Right lung (tissue), 10 donors: ENCODE measurements at places on chromosomes 16 and 17. TPM values are rescaled to one million over a fixed set of nuclear protein-coding genes. Genes with fewer than 3 reads are reported as not detected.

Gene PDE6G
- polyA plus RNA-seq, result 4.4 TPM

Gene VWA3A
- 6.0 TPM for polyA plus RNA-seq

Gene STH
- not detected for polyA plus RNA-seq

Gene ABCC3
- 37.4 TPM for polyA plus RNA-seq

DNA sequence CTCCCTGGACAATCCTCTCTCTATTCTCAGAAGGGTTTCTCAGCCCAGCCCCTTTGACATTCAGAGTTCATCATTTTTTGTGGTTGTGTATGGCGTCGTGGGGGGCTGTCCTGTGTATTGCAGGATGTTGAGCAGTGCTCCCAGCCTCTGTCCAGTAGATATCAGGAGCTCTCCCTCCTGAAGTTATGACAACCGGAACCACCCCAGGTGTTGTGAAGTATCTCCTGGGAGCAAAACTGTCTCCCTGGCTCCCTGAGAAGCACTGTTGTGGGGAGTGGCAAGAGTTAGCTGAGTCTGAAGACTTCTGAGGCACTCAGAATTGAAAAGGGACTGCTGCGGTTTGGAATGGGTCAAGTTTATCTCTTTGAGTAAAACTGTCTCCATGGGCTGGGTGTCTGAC lies 55.9 kb upstream of the MGAT5B start:
- no peak for DNase-seq

GRCh38 chr16:88769617-88770460 lies 15.2 kb downstream of the PIEZO1 start:
- DNase-seq, result no peak

DNA sequence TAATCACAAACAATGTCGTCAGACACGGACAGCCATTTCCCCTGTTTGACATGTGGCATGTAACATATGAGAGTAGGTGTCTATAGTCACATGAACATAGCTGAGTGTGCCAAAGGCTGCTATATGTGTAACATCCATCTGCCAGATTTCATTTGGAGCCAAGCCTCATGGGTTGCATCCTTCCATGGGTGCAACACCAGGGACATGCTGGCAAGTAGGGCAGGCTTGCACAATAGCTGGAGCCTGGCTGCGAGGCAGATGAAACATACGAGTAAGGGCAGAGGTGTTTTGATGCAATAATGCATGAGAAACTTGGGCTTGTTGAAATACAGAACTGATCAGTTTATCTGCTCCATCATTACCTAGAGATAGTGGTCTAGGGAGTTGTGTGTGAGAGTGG lies 9.0 kb upstream of the ZNF689 start:
- no peak for DNase-seq

DNA sequence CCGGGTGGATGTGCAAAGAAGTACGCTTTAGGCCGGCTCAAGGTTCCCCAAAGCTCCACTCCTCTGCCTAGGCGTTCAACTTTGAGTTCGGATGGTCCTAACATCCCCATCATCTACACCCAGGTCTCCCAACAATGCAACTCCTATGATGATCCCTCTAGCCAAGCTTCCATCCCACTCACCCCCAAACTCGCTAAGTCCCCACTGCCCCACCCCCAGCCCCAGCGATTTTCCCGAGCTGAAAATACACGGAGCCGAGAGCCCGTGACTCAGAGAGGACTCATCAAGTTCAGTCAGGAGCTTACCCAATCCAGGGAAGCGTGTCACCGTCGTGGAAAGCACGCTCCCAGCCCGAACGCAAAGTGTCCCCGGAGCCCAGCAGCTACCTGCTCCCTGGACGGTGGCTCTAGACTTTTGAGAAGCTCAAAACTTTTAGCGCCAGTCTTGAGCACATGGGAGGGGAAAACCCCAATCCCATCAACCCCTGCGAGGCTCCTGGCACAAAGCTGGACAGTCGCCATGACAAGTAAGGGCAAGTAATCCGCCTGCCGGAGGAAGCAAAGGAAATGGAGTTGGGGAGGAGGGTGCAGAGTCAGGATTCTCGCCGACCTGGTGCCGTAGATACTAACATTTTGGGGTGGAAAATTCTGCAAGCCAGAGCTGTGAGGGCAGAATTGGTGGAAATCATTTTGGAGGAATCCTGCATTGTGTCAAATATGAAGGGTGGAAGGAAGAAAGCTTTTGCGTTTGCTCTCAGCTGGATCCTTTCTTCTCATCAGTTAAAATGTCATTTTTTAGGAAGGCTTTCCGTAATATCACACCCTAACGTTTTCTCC lies at the start of gene TP53:
Gene TP53, minus strand, starts transcription at position 419 of the 836 bp plus-strand sequence. CDS start 10,896 bp downstream, outside the sequence.
- peak; percentile 88 for DNase-seq

GRCh38 chr16:89397331-89397861 lies 93.0 kb downstream of the ANKRD11 start:
- DNase-seq, result no peak
